Tibial artery (tissue), 4 donors: ENCODE measurements at places on chromosomes 13 and 19.

- H3K4me1 ChIP-seq: peaks cover 5% of the 10 kb centered on the region
- no peaks in the 10 kb centered on the region for H3K36me3 ChIP-seq
- no peak overlapping the region for H3K4me3 ChIP-seq
- no peaks in the 10 kb centered on the region for H3K27me3 ChIP-seq
- no peak overlapping the region for H3K27ac ChIP-seq
Observed at GRCh38 chr13:43669964-43670363, 116.8 kb downstream of the ENOX1 start.

- no peaks in the 10 kb centered on the region for H3K4me1 ChIP-seq
- H3K36me3 ChIP-seq: no peaks in the 10 kb centered on the region
- no peak overlapping the region for H3K27ac ChIP-seq
- no peak overlapping the region for H3K4me3 ChIP-seq
- no peaks in the 10 kb centered on the region for H3K27me3 ChIP-seq
Observed at GRCh38 chr13:63700350-63700749, 2284.7 kb upstream of the PCDH20 start.

DNA sequence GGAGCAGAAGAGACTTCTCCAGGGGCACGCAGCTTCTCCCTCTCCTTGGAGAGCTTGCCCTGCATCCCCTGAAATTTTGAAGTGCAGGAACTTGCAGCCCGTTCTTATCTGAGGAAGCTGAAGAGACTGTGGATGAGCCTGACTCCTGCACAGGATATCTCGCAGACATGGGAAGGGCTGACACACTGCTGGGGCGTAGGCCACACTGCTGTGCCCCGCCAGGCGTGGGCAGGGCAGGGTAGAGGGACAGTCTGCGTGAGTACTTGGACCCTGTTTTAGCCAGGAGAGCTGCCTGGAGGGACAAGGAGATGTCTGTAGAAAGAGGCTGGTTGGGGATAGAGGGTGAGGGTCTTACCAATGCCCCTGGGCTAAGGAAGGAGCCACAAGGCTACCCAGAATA, 353.7 kb upstream of the NBEA start:
- H3K4me1 ChIP-seq: no peaks in the 10 kb centered on the region
- no peaks in the 10 kb centered on the region for H3K27me3 ChIP-seq
- H3K4me3 ChIP-seq: no peak overlapping the region
- H3K27ac ChIP-seq: no peak overlapping the region
- DNase-seq: no peak

GRCh38 chr19:17001603-17002183, 24.9 kb downstream of the CPAMD8 start:
- H3K27ac ChIP-seq: no peak overlapping the region
- H3K4me1 ChIP-seq: no peaks in the 10 kb centered on the region
- no peak for DNase-seq
- no peaks in the 10 kb centered on the region for H3K27me3 ChIP-seq
- peaks cover 10% of the 10 kb centered on the region for H3K36me3 ChIP-seq
- no peak overlapping the region for H3K4me3 ChIP-seq

GRCh38 chr13:45385907-45386553, 32.1 kb downstream of the SLC25A30 start:
- H3K27ac ChIP-seq: no peak overlapping the region
- no peaks in the 10 kb centered on the region for H3K27me3 ChIP-seq
- H3K4me3 ChIP-seq: no peak overlapping the region
- H3K4me1 ChIP-seq: no peaks in the 10 kb centered on the region
- DNase-seq: no peak

DNA sequence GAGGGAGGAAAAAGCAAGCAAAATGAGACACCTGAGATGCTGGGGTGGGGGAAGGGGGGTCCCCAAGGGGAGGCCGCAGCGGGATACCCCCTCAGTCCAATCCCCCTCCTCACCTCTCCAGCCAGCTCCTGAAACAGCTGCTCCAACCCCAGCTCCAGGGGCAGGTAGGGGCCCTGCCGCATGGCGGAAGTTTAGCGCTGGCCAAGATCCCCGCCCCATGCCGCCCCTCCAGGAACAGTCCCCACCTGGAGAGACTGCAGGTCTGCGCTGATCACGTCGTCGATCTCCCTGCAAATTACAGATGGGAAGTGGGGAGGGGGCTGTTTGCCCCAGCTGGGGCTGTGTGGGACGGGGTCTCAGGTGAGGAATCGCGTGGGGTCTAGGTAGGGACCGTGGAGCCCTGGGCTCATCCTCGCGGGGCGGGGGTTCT, 9.0 kb downstream of the CAPN12 start:
- H3K4me1 ChIP-seq: peaks cover 19% of the 10 kb centered on the region
- H3K36me3 ChIP-seq: peaks cover 16% of the 10 kb centered on the region
- no peak overlapping the region for H3K4me3 ChIP-seq
- peak overlapping the region; percentile 64 for H3K27ac ChIP-seq

- H3K4me1 ChIP-seq: no peaks in the 10 kb centered on the region
- H3K36me3 ChIP-seq: no peaks in the 10 kb centered on the region
- DNase-seq: no peak
- H3K27ac ChIP-seq: no peak overlapping the region
Observed at GRCh38 chr13:56869671-56870070, 271.0 kb upstream of the PRR20A start.

- peak overlapping the region; percentile 94 for H3K27ac ChIP-seq
- peaks cover 64% of the 10 kb centered on the region for H3K36me3 ChIP-seq
- H3K4me3 ChIP-seq: peak overlapping the region; percentile 0
- H3K4me1 ChIP-seq: peaks cover 96% of the 10 kb centered on the region
Observed at GRCh38 chr19:18013210-18014111, 5.5 kb downstream of the ARRDC2 start.

DNA sequence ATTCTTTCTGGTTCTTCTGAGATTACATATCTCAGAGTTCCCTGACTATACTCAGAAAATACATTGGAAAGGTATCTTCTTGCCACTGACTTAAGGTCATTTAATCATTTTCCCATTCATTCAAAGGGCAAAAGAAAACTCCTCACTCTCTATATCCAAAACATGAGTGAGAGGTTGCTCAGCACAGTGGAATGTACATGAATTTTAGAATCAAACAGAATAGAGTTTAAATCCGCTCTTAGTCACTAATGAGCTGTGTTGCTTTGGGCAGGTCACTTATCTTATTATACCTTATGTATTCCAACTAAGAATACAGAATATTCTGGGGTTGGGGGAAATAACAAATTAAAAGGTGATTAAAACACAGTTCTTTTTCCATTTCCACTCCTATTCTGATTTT, 452.6 kb upstream of the KLF12 start:
- no peak overlapping the region for H3K4me3 ChIP-seq
- H3K36me3 ChIP-seq: no peaks in the 10 kb centered on the region
- H3K27ac ChIP-seq: no peak overlapping the region
- no peak for DNase-seq

GRCh38 chr13:114048443-114048842, 74.6 kb upstream of the C13orf46 start:
- DNase-seq: no peak
- peaks cover 26% of the 10 kb centered on the region for H3K36me3 ChIP-seq
- H3K27me3 ChIP-seq: no peaks in the 10 kb centered on the region
- H3K4me1 ChIP-seq: no peaks in the 10 kb centered on the region

- no peak for DNase-seq
- no peaks in the 10 kb centered on the region for H3K4me1 ChIP-seq
- no peak overlapping the region for H3K27ac ChIP-seq
- H3K4me3 ChIP-seq: no peak overlapping the region
- H3K27me3 ChIP-seq: no peaks in the 10 kb centered on the region
Observed at GRCh38 chr13:74004109-74004508, 130.1 kb downstream of the KLF12 start.
